Activated T-helper 1 cell treated with anti-CD3 and anti-CD28 coated beads, Interleukin-2, amount 50 U/mL, for 16 hours (primary cell): ENCODE measurements at places on chromosomes 3 and 15.

GRCh38 chr3:124837730-124838186 lies 49.4 kb downstream of the ITGB5 start:
- no peak for DNase-seq

GRCh38 chr3:70805061-70805889 lies 492.8 kb upstream of the MDFIC2 start:
- DNase-seq: no peak

DNA sequence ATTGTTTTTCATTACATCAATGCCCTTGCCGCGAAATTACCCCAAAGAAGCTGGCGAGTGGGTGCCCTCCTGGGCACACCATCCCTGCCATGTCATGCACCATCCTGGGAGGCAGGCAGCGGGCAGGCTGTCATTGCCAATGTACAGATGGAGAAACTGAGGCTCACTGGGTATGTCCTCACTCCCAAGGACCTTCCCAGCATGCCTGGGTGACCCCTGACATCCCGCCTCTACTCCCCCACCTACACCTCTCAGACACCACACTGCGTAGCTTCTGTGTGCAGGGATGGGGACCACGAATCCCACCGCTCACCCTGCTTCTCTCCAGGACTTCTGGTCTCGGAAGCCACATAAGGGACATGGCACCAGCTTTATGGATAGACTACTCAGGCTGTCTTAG lies 41.0 kb upstream of the SLC41A3 start:
- no peak for DNase-seq

- no peak for DNase-seq
These were observed at the start of gene MGLL for GRCh38 chr3:127822041-127822681. MGLL (minus strand) TSS chr3:127822515; CDS start chr3:127822318, 197 bp downstream.

DNA sequence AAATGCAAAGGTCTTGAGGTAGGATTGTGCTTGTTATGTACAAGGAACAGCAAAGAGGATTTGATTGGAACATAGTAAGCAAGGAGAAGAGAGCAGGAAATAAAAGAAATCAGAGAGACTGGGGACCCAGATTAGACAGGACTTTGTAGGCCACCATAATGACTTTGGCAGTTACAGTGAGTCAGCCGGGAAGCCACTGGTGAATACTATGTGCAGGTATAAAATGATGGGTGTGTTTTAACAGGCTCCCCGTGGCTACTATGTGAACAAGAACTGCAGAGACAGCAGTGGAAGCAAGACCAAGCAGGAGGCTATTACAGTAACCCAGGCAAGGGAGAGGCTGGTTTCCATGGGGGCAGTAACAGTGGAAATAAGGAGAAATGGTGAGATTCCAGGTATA lies 55.2 kb downstream of the NPTN start:
- DNase-seq: no peak
